Islet precursor cell (in vitro differentiated cells): ENCODE measurements at places on chromosomes 7 and 10.

- no peak for DNase-seq
Measured at GRCh38 chr10:72852508-72852907, 41.0 kb upstream of the OIT3 start.

- peak; percentile 98 for DNase-seq
Measured at GRCh38 chr7:134986363-134987251, at the start of gene AGBL3. Gene AGBL3 (plus strand): TSS chr7:134986508. CDS start chr7:134987934, 1,426 bp downstream.

GRCh38 chr10:112221545-112221944 is 38.0 kb upstream of the GPAM start:
- DNase-seq: no peak

DNA sequence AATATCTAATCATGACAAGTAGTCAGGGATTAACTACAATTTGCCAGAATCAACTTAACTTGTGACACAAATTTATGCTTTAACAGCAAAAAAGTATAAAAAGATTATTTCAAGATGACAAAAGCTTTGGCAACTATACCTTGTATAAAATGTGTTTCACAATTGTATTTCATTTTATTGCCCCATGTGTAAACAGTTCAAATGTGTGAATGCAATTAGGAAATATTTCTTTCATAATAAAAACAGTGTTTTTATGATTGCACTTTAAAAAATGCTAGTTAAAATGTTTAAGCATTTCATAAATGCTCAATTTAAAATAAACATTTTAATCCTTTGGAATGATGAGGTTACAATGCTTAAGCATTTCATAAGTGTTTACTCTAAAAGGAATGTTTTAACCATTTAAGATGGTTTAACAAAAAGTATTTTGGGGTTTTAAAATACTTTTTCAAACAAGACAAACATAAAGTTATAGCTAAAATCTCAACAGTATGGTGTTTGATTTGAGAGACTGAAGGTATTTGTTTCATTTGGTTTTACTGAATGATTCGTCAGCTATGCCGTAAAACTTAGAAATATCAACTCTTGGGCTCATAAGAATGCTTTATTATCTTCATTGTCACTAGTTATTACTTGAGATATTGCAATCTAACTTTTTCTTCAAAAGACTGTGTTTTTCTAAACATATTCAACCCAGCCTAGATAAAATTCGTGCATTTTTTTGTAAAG is 50.1 kb downstream of the SFTPD start:
- DNase-seq: no peak

DNA sequence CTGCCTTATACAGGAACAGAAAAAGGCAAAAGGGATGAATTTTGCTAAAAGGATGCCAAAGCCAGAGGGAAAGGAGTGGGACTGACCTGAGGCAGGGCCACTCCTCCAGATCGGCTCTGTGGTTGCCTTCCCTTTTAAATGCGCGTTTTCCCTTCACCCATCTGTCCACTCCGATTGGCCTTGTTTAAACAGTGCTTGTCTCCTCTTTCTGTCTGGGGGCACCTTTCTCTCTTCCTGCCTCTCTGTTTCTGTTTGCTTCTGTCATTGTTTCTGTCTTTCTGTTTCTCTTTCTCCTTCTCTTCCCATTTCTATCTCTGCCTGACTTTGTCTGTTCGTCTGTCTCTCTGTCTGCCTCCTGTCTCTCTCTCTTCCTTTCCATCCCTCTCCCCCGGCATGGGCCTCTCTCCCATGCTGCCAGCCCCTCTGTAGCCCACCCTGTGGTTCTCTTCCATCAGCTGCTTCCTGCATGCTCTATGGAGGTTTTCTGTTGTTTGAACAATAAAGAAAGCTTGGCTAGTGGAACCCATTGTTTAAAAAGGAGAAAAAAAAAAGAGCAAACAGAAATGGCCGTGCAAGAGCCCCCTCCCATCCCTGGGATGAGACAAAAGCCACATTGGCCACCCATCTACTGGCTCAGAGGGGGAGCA is 29.5 kb upstream of the HSPB1 start:
- DNase-seq: no peak

DNA sequence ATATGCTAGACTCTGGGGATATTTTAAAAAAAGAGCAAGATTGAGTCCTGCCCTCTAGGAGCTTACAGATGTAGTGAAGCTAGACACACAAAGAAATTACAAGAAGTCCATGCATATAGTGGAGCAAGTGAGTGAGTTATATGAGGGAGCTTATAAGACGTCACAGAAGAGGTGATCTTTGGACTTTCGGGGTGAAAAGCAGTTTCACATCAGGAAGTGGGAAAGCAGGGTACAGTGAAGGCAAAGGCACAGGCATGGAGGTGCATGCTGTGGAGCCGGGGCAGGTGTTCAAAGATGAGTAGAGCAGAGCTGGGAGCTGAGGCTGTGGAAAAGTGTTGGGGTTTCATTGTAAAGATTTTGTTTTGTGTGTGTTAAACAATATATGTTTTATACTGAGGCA is 38.5 kb upstream of the EXOC6 start:
- no peak for DNase-seq

DNA sequence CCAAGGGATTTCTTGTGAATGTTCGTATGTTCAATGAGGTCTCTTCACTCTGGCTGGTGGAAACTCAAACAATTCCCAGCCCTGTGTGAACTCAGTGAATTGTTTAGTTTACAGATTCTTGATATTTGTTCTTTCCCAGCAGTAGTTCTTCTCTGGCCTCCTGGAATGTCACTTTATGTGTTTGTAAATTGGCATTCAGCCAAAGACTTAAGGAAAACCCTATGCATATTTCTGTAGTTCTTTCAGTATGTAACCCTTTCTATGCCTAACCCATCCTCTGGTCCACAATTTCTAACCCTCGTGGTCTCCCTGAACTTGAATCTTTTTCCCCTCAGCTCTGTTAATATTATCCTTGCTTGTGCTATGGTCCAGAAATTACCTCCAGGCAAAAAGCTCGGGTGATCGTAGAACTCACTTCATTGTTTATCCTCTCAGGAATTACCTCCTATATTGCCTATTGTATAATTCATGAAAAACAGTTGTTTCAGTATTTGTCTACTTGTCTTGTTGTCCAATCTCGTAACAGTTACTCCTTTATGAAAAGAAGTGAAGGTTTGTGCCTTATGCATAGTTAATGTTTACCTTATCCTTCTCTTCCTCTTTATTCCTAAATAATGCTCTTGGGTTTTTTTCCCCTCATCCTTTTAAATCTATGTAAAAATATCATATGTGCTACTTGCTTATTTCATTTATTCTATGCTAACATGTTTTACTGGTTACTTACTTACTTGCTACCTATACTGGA is 23.7 kb upstream of the AGR3 start:
- no peak for DNase-seq

DNA sequence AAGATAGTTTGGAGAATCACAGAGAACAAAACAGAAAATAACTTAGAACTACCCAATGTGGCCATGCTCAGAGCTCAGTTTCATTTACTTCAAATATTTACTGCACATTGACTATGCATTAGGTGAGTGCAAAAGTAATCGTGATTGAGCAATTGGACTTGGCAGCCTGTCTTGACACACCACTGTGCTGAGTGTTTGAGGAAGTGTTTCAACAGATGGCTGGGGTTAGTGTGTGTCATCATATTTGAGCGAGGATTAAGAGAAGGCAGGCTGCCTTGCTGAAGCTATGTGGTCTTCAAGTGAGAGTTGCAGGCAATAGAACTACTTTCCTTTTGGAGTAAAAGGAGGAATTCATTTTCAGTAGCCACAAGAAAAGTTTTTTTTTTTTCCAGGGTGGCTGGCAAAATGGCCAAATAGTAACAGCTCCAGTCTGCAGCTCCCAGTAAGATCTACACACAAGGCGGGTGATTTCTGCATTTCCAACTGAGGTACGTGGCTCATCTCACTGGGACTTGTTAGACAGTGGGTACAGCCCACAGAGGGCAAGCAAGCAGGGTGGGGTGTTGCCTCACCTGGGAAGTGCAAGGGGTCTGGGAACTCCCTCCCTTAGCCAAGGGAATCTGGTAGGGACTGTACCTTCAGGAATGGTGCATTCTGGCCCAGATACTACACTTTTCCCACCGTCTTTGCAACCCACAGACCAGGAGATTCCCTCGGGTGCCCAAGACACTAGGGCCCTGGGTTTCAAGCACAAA is 37.6 kb downstream of the AKR1C4 start:
- no peak for DNase-seq

DNA sequence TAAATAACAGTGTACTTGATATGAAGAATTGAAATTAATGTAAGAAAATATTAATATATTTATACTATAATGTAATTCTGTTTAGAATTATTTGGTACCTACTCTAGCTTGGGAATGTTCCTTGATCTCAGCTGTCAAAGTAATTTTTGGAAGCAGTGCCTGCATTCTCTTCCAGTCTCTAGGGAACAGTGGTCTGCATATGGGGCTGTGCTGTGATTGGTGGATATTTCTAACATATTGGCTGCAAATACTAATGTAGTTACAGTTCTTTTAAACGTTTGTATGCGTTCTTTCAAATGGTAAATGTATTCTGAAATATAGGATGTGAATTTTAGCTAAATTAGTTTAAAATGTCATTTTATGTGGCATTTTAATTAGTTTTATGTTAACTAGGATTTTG is 87.2 kb downstream of the PHF14 start:
- DNase-seq: no peak
